ENCODE measurements at places on chromosomes 3 and 15.

GRCh38 chr15:28252831-28253230, 69.1 kb downstream of the HERC2 start:
- no peak for DNase-seq

DNA sequence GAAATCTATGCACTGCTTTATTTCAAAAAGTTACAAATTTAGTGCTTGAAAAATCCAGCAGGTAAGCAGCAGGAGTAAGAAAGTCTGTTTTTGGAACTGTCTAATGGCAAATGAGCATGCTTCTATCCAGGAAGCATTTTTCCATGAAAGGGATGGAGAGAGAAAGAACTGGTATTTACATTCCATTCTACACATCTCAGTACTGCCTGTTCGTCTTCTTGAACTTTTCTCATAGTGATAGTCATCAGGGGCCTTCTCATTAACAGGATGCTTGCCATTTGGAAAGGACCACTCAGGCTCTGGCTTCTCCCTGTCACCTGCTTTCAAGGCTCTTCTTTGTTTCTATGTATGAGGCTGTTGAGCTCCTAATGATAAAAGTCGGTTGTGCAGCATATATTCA, 267.3 kb upstream of the IL12A start:
- no peak for DNase-seq

DNA sequence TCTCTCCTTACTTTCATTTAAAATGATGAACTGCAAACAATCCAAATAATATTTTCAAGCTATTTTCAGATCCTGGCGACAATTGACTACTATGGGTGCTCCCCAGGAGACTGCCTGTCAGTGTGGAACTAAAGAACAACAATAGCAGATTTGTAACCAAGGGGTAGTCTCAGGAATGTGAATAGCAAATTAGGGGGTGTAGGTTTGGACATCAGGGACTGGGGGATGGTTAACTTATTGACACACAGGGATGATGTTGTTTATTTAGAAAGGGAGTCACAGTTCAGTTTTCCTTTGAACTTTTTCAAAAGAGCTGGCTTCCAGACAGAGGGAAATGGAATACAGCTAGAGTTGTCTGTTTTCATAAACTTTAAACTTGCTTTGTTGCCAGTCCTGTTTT, 229.8 kb downstream of the LRTM1 start:
- no peak for DNase-seq

GRCh38 chr15:64926661-64927060, 15.0 kb downstream of the ANKDD1A start:
- no peak for DNase-seq

DNA sequence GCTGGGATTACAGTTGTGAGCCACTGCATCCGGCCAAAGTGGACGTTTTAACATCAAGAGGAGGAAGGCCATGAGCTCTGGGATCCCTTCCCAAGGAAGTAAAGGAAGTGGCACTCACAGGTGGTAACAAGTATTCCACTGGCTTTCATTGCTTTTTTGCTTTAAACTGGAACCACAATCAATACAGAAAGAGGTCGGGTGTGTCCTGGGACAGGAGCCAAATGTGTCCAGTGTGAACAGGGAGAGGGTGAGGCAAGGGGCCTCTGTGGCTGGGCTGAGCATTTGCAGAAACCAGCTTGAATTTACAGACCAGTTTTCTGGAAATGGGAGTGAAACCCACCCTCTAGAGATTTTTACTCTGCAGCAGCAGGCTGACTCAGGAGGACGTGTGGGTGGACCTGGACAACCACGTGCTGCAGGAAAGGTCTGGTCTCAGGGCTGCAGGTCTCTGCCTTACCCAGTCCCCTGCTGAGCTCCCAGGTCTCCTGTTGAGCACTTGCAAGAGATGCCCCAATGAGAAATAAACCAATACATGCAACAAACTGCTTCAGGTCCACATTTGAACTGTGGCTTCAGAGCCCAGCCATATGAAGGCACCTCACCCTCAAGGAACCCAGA, 42.8 kb upstream of the TMEM115 start:
- DNase-seq = no peak

- DNase-seq = no peak
These were observed 125.0 kb downstream of the PDZRN3 start for GRCh38 chr3:73499787-73500186.

DNA sequence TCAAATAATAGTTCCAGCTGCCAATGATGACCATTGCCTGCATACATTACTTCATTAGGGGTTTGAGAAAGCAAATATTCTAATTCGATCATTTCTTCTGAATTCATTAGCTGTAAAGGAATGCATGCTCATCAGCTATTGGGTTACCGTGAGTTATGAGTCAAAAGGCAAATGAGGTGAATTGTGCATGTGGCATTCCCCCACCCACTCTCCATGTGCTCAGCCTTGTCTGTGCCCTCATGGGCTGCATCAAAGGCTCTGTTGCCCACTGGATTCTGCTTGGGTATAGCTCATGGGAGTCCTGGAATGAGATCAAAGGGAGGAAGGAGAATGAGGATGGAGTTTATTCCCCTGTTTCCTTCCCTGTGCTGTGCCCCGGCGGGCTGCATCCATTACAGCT, 99.3 kb upstream of the CHRNA7 start:
- DNase-seq = no peak

DNA sequence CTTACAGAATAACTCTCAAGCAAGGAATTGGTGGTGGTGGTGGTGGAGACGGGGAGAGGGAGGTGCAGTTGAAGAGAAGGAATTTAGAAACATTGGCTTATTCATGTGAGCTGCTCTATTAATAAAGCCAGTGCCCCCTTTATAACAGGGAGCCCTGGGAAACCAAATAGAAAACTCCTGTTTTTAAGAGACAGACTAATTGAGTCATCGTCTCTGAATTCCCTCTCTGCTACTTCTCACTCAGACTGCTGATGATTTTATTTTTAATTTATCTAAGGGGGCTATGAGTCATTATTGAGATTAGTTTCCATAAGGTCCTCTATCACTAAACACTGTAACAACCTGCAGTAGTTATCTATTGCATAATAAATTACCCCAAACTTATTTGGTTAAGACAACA, 145.9 kb upstream of the GALNT15 start:
- no peak for DNase-seq

- no peak for DNase-seq
These were observed 61.5 kb upstream of the CORO2B start for GRCh38 chr15:68517285-68517761.

DNA sequence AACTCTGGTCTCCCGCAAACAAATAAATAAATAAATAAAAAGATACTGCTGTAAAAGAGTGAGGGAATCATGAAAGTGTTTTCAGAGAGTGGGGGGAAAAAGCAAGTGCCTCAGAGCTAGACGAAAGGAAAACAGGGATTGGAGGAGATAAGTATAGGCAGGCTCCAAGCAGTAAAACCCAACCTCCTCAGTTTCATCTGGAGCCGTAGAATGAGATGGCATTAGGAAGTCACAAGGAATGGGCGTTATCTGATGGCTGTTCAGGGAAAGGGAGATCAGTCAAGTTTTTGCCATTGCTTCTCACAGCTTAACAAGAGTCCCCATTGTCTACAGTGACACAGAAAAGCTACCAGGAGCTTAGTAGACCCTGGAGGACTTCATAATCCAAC, 451.5 kb upstream of the PPP2R3A start:
- DNase-seq = no peak

- DNase-seq = no peak
These were observed 115.2 kb upstream of the TP63 start for GRCh38 chr3:189516039-189516438.

- DNase-seq = no peak
These were observed 28.8 kb downstream of the GOLIM4 start for GRCh38 chr3:168066882-168067281.

- no peak for DNase-seq
These were observed 467.5 kb upstream of the ARL6 start for GRCh38 chr3:97297032-97297431.

- DNase-seq = no peak
These were observed 32.4 kb downstream of the POC1A start for GRCh38 chr3:52121813-52122212.

DNA sequence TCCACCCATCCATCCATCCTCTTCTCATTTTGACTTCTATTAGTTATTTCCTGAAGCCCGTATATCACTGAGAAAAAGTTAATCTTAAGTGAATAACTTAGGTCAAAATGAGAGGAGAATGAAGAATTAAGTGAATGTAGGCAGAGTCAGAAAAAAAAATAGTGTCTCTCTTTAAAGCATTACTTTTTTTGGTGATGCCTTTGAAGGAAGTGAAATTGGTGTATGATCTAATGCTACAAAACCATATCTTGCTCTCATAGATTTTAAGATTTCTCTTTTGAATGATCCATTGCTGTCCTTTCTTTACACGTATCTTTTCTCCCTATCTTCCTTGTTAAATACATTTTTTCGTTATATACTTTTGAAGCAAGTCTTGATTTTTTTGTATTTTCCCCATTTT, 23.4 kb downstream of the FNDC3B start:
- DNase-seq = no peak

GRCh38 chr3:190097617-190098016, 23.1 kb downstream of the P3H2 start:
- DNase-seq = no peak

DNA sequence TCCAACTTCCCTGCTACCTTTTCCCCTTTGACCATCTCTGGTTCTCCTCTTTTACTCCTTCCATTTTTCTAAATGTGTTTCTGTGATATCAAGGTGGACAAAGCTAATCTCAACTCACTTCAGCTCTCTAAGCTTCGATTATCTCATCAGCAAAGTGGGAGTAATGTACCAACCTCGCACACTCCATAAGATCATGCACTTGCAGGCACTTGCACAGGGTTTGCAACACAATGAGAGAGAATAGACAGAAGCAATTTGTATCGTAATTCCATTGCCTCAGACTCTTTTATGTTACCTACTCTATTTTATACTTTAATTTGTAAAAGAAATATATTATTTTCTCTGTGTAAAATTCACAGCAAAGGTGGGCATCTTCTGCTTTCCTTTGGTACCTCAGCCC, 7.0 kb upstream of the POLQ start:
- DNase-seq = no peak

DNA sequence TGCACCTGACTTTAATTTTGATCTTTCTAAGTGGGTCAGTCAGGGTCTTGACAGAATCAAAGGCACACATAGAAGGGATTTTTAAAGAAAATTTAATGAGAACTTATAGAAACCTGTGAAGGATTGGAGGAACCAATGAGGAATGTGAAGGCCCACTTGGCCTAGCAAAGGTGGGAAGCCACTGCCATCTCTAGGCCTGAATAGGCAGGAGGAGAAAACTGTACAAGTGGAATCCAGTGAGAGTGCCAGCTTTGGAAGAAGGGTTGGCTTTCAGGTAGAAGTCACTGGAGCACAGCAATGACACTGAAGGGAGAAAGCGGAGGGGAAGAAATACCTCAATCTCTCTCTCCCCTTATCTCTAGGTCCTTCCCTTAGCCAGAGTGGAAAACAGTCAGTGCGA, 380.7 kb upstream of the KCNMB2 start:
- no peak for DNase-seq

DNA sequence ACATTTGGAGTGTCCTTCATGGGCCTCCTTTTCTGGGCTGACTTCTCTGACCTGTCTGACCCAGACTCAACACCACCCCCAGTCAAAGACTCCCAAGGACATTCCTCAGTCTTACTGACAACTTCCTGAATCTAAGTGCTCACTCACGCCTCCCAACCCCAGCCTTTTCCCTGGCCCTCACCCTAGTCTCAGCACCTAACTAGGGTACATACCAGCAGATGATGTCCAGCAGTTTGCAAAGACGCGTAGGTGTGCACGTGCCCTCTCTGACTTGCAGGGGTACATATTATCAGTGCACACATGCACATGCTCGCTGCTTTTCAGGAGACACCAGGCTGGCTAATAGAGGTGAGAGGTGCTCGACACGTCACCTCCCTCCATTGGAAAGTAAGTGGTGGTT, 38.7 kb upstream of the SLCO2A1 start:
- no peak for DNase-seq

DNA sequence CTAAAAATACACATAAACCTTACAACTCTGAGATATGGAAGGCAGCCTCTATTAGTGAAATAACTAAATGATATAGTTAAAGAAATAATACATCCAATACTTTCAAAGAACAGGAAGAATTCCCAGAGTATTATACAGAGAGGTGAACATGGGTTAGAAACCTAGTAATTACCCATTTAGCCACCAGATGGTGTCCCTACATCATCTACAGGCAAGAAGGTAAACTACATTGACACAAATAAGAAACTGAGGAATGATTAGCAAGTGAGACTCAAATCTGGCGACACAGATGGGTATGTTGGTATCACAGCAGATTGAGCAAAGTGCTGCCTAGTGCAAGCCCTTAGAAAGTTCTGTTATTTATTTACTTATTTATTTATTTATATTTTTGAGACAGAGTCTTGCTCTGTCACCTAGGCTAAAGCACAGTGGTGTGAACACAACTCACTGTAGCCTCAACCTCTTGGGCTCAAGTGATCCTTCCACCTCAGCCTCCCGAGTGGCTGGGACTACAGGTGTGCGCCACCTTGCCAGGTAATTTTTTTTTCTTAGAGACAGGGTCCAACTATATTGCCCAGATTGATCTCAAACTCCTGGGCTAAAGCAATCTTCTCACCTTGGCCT, 28.2 kb downstream of the NEK4 start:
- peak; percentile 32 for DNase-seq

DNA sequence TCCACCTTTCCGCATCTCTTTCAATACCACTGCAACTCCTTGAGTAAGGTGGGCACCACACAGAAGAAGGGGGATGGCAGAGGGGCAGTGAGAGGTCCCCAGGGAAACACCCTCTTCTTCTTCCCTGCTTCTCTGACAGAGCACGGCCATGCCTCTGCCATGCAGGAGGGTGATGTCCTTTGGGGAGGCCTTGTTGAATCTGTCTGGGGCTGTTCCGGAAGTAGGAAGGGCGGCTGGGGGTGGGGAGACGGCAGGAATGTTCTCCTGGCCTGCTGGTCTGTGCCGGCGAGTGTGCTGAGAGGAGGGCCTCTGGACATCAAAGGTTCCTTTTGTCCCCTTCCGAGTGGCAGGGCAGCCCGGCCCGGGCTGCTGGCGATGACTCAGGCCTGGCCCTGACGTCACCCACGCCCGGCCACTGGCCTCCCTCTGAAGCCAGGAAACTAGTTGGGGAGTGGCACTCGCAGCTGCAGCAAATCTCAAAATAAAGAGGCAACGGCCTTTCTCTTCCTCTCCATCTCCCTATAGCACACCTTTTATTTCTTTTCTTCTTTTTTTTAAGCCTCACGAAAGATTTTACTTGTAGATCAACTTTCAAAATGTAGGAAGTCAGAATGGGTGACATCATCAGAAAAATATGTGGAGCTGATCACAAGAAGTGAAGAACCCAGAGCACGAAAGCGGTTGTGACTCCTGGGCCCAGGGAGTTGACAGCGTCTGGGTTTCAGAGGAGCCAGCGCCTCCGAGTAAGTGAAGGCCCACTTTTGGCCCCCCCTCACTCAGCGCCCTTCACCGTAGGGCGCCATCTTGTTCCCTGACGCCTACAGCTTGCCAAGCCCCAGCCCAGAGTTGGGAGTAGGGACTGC, at the start of gene ZBTB38:
ZBTB38 (plus strand) TSS at position 443 of the 863 bp plus-strand sequence. CDS start 73,885 bp downstream, outside the sequence.
- DNase-seq = no peak

DNA sequence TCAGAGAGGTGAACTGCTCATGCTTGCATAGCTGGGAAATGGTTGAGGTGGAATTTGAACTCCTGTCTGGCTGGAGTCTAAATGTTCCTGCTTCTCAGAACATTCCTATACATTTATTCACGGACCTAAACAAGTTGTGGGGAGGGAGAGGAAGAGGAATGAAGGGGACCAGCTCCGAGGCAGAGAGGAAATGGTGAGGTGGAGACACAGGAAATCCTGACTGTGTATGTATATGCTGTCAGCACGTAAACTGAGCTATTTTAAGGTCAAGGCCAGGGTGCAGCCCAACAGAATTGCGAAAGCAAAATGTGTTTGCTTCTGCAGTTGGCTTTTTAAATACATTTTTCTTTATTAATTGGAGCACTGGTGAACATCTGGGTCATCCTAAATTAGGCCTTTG, 74.1 kb upstream of the POMGNT2 start:
- peak; percentile 59 for DNase-seq

- DNase-seq = no peak
These were observed 23.3 kb downstream of the PCSK6 start for GRCh38 chr15:101466188-101466587.

Measured in CD4-positive, alpha-beta T cell treated with Interleukin-15 for 4 hours (primary cell).